Liver (tissue), 10 donors: ENCODE measurements at places on chromosomes 5 and 9. TPM values are rescaled to one million over a fixed set of nuclear protein-coding genes. Genes with fewer than 3 reads are reported as not detected.

GRCh38 chr5:106822851-106823250 is 847.9 kb downstream of the EFNA5 start:
- no peak for DNase-seq

- no peak for DNase-seq
Measured at GRCh38 chr9:112969730-112970129, 42.3 kb downstream of the ZNF883 start.

DNA sequence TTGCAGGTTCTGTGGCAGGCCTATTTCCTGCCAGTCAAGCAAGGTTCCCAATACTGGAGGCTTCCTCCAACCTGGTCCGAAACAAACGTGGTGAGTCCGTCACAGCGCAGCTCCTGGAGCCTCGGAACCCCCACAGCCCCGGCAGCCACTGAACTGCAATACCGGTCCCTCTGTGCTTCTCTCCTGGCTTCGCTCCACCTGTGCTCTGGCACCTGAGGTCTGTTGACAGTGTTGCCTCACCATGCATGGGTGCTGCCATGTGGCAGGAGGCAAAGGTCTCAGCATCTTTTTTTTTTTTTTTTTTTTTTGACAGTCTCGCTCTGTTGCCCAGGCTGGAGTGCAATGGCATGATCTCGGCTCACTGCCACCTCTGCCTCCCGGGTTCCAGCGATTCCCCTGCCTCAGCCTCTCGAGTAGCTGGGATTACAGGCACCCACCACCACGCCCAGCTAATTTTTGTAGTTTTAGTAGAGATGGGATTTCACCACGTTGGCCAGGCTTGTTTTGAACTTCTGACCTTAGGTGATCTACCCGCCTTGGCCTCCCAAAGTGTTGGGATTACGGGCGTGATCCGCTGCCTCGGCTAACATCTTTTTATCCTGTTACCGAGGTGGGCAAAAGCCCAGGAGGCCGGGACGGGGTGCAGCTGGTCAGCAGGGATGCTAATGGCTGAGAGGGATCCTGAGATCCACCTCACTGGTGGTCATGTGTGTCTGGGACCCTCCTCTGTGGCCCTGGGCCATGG is 57.1 kb upstream of the RNU6ATAC start:
- DNase-seq, result no peak

- no peak for DNase-seq
Measured at GRCh38 chr5:61686491-61687257, 354.6 kb downstream of the ZSWIM6 start.

DNA sequence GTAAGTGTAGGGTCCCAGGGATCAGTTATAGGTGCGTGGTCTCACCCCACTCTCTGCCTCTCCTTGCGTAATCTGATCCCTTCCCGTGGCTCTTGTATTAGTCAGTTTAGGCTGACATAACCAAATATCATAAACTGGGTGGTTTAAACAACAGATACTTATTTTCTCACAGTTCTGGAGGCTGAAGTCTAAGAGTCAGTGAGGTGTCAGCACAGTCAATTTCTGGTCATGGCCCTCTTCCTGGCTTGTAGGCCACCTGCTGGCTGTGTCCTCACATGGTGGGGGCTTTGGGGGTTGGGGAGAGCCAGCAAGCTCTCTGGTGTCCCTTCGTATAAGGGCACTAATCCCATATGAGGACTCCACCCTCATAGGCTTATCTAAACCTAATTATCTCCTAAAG is 32.3 kb downstream of the CARTPT start:
- no peak for DNase-seq

DNA sequence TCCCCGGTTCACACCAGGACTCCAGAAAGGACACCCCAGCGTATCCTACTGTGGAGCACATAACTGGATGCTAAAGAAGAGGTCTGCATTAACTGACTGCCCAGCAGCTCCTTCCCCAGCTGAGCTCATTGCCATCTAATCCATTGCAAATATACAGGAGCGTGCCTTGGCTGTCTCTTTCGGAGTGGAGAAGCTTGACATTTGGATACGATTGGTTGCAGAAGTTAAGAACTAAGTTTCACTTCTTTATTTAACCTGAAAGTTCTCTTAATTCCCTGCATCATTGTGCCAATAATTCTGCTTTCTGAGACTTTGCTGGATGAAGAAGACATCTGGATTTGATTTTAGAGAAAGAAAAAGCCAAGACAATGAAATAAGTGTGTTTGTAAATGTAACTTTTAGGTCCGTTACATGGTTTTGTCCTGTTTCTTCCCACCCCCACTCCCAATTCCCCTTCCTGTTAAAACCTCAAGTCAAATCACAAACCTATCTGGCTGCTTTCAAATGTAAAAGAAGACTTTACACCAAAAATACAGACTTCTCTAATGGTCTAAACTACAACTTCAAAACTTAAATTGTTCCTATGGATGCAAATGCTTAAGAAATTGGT is 33.9 kb downstream of the TAS2R1 start:
- DNase-seq, result no peak

- no peak for DNase-seq
Measured at GRCh38 chr5:32542216-32543059, 42.9 kb upstream of the SUB1 start.

DNA sequence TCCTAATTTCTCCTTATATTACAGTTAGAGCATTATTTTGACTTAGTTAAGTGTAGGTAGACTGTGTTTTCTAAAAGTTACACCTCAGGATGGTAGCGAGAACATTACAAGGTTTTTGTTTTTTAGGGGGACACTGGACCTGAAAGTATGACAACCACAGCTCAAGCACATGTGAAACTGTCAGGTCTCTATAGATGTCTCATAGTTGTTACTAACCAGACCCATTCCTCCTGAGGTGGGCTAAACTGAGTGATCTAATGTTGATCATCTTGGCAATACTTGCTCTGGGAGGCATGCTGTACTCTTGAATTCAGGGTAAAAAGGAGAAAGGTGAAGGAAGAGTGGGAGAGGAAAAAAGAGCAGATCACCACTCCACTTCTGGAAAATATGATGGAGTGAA is 196.6 kb upstream of the RASEF start:
- no peak for DNase-seq

Gene SPEF2
- total RNA-seq, result 4.5 TPM

Gene PCDHGA7
- 0.19 TPM for total RNA-seq
